ENCODE measurements at places on chromosomes 13 and 19.

GRCh38 chr13:44088991-44089413 is 209.3 kb downstream of the LACC1 start:
- DNase-seq: no peak

DNA sequence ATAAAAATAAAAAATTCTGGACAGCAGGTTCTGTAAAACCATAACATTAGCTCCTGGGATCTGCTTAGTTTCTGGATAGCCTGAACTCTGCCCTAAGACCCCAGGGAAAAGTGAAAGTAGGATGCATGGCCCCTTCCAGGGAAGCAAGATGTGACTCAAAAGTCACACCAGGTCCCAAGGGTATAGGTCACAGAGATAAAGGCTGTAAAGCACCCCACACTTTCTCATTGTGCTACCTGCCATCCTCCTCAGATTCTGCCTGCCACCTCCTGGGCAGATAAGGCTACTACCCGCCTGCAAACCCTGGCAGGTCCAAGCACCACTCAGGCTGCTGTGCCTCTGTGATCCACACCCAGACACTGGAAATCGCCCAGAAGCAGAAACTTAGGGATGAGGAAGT is 20.6 kb downstream of the FFAR2 start:
- DNase-seq: no peak

DNA sequence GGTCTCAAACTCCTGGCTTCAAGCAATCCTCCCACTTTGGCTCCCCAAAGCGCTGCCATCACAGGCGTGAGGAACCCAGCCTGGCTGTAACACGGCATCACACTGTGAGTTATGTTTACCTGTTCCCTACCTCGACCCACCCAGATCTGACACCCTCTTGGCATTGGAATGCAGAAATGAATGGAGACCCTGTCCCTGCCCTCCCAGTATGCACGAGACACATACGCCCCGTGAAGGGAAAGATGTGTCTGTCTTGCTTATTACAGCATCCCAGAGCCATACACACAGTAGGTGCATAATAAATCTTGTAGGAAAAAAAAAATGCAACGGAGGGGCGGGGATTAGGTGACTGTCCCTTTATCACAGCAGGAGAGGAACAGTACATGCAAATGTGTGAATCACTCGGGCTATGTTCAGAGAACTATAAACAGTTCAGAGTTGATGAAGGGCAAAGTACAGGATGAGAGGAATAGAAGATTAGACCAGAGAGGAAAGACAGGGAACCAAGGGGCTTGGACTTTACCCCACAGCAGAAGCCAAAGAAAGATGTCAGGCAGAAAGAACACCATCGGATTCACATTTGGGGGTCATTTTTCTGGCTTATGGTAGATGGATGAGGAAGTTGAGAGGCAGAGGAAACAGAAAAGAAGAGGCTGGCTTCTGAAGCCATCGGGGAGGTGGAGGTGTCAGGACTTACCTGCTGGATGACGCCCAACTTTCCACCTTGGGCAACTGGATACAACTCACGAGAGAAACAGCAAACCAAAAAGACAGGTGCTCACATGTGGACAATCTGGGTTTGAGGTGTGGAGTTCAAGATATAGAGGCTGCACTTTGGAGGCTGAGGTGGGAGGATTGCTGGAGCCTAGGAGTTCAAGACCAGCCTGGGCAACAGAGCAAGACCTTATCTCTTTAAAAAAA is 94.3 kb downstream of the INSR start:
- DNase-seq: no peak

GRCh38 chr13:76832258-76832988 is 53.8 kb downstream of the KCTD12 start:
- no peak for DNase-seq

DNA sequence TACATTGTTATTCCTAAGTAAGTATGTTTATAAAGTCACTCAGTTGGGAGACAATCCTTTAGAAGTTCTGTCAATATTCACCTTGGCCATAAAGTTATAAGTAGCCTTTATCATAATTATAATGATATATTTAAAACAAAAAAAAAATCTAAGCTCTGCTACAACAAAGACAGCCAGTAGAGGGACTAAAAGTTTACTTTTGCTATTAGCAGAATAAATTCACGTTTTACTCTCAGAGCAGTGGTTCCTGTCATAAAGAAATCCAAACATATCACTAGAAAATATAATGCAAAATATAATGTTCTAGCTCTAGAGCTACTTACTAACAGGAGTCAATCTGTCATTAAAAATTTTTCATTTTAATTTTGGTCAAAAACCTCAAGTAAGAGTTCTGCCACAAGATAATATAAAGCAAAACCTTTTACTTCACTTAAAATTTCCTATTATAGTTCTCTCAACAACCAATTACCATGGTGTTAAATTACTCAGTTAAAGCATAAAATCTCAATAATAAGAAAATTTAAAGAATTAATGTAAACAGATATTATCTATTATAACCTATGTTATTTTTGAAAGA is 17.7 kb downstream of the INTS6 start:
- DNase-seq: peak; percentile 33

- no peak for DNase-seq
Measured at GRCh38 chr19:53580871-53581835, 43.2 kb downstream of the ZNF331 start.

DNA sequence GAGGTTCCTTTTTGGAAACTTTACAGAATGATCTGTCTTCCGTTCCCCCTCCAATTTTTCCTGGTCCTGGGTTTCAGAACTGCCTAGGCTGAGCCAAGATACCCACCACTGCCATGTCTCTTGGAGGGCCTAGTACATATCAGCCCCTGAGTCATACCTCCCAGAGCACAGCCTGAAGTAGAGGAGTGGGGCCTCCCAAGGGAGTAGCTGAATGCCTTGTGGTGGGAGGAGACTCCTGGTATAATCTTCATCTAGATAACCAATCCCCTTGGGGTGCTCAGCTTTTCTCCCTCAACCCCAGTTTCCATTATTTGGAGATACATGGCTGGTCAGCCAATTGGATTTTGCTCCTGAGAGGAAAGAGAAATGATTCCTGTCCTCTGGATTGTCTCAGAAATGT is 30.3 kb downstream of the ZNF763 start:
- DNase-seq: peak; percentile 77

- peak; percentile 64 for DNase-seq
Measured at GRCh38 chr19:31071136-31071855, 277.9 kb downstream of the TSHZ3 start.

DNA sequence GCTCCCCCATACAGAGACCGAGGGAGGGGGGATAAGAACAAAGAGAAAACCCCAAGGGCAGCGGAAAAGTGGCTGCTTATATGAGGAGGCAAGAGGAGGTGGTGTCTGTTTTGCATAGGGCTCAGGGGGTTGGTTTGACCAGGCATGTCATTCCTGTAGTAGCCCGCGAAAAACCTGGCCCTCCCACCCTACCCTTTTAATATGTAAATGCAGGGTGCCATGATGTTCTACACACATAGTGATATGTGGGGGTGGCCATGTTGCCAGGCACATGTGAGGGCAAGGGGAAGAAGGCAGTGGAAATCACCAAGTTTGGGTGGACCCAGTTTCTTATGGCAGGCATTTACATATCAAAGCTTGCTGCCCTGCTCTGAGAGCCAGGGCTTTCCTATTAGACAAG is 203.5 kb upstream of the UBL3 start:
- DNase-seq: no peak

GRCh38 chr19:35389192-35389861 is 18.5 kb downstream of the GPR42 start:
- no peak for DNase-seq

DNA sequence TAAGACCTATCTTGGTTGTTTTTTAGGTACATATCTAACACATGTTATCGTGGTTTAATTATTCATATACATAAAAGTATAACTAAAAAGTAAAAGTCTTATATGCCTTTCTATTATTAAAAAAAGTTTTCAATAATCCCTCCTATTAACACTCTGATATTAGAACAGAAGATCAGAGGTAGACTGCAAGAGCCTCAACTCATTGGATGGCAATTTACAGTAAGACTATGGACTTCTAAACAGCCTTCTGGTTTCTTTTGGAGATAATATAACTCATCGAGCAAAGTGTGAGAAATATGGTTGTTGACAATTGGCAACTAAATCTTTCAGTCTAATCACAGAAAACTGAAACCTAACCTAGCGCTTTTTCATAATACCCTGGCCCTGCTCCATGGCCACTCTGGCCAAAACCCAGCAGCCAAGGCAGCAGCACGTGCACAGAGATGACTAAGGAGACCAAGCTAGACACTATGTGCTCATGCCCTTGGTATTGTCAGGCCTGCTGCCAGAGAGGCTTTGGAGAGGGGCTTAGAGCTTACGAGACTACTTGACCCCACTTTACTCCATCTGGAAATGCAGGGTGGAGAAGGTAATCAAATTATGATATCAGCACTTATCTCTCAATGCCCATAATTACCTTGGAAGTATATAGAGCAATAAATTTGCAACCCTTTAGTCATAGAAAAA is 40.6 kb upstream of the EEF1AKMT1 start:
- peak; percentile 95 for DNase-seq

- no peak for DNase-seq
Measured at GRCh38 chr13:36231236-36231635, 16.9 kb upstream of the SOHLH2 start.

DNA sequence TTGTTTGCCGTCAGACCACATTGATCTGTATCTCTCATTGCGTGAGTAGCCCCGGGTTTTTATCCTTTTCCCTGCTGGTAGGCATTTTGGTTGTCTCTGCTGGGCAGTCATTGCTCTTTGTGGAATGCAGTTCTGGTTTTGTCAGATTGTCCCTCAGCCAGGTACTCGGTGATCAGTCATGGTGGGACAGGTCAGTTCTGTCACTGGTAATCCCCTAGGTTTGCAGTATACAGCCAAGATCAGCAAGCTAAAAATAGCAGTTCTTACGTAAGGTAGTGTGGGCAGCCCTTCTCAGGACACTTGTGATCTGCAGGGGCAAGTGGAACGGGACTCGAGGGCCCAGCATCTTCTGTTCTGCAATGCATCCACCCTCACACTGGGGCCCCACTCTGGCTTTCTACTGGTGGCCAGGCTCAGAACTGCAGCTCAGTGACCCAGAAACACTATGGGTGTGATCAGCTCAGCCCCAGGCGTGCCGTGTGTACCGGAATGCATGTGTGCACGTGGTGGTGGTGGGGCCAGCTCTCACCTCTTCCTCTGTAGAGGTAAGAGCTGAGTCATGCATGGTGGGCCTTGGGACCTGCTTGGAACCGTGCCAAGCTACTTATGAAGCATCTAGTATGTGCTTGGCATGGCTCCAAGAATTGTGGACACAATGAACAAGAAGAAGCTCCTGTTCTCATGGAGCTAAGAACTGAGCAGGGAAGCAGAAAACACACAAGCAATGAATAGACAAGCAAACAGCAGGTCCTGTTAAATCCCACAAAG is 6.3 kb downstream of the PLEKHF1 start:
- DNase-seq: peak; percentile 17

GRCh38 chr19:31421856-31422255 is 72.6 kb upstream of the TSHZ3 start:
- no peak for DNase-seq

DNA sequence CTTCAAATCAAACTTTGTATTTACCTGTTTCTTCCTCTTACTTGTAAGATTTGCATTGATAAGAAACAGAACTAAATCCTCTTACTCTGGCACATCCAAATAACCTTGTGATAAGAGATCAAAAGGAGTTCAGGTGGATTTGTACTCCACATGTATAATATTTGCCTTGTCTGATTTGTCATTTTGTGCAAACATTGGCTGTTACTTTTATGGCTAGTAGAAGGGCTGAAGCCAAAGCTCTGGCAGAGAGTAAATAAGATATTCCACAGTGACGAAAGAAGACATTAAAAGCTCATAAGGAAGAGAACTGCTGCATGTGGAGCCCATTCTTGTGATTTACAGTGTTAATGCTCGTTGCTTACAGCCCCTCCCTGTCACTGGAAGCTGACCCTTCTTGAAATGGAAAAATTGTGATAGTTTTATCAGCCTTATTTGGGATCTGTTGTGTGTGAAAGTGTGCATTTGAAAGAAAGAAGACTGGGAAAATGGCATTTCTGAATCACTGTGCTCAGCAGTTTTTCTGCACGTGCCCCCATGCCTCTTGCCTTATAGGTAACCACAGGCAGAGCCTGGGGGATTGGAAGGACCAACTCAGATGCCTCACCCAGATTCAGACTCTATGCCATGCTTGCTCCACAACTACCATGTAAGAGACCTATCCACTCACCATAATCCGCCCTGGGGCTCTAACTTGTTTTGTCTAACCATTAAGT is 68.2 kb downstream of the OXGR1 start:
- no peak for DNase-seq

- no peak for DNase-seq
Measured at GRCh38 chr19:15992014-15992413, 43.2 kb downstream of the OR10H4 start.

DNA sequence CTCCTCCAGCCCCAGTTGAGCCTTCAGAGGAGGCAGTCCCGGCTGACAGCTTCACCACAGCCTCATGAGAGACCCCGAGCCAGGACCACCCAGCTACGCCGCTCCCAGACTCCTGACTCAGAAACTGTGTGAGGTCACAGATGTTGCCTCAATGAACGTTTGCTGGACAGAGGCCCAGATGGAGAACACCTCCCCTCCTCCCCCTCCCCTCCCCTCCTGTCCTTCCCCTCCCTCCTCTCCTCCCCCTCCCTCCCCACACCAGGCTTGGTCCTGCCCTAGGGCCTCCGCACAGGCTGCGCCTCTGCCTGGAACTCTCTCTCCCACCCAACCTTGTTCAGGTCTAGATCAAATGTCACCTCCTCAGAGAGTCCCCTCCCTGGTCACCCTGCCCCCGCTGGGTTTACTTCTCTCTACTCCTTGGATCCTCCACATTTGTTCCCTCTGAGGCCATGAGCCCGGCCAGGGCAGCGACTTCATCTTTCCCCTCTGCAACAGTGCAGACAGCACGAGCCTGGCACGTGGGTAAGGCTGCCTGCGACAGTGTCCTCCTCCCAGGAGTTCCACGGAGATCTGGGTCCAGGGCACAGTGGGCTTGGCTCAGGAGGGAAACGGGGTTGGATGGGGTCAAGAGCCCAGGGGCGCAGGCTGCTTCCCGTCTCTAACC is 17.4 kb downstream of the PIP5K1C start:
- peak; percentile 56 for DNase-seq

- no peak for DNase-seq
Measured at GRCh38 chr13:74966275-74966674, 515.7 kb downstream of the TBC1D4 start.

DNA sequence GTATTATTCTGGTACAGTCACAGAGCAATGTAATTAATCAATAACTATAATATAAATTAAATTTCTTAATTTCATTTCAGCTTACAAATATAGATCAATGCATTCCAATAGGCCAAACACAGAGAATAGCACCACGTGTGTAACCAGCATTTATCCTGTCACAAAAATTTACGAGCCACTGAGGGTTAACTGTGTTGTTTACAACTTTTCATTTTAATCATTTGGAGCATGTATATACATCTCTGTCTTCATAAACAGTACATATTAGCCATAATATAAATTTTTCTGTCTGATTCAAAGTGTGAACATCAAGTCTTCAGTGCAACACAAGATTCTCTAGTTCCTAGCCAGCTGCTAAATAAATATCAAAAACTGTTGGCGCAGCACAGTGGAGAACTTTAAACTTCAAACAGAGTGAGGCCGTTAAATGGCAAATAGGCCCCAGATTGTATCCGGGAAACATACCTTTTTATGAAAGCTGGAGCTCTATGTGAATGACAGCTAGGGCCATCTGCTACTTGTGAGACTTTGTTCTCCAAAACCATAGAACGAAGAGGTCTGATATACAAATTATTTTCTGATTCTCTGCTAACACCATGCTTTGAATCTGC is 105.1 kb downstream of the TBC1D4 start:
- no peak for DNase-seq
